Activated naive CD4-positive, alpha-beta T cell treated with anti-CD3 and anti-CD28 coated beads for 36 hours (primary cell): ENCODE measurements at places on chromosomes 7 and 10. TPM values are rescaled to one million over a fixed set of nuclear protein-coding genes. Genes with fewer than 3 reads are reported as not detected.

NPFFR1 gene
- not detected for total RNA-seq

FGL2 gene
- total RNA-seq, result not detected

ZNF398 gene
- total RNA-seq, result 4.3 TPM

- DNase-seq, result no peak
Measured at GRCh38 chr7:24910551-24911212, 69.3 kb downstream of the OSBPL3 start.

DNA sequence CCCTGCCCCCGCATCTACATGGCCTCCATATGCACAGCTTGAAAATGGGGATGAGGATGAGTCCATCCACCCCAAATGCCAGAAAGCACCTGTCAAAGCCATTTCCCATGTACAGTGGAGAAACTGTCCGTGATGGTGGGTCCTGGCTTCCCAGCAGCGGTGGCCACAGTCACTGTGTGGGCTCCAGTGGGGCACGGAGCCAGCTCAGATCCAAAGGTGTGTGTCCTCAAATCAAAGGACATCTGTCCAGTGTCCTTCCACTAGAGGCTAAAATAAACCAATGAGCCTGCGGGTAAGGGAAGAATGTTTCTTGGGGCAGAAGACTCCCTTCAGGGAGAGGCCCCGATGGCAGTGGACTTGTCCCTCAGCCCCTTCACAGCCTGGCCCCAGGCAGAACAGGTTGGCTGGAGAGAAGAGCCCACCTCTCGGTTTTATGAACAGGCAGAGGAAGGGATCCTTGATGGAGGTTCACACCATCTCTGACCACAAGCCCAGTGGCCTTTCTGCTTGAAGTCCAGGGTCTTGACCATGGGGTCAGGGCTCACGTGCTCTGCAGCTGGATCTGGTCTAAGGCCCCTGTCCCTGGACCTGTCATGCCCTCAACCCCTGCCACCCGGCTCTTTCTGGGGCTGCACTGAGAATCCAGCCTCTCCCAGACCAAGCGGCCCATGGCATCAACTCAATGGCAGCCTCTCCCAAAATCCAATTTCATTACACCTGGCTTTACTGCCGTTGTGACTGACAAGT is 106.9 kb downstream of the TCERG1L start:
- no peak for DNase-seq

DNA sequence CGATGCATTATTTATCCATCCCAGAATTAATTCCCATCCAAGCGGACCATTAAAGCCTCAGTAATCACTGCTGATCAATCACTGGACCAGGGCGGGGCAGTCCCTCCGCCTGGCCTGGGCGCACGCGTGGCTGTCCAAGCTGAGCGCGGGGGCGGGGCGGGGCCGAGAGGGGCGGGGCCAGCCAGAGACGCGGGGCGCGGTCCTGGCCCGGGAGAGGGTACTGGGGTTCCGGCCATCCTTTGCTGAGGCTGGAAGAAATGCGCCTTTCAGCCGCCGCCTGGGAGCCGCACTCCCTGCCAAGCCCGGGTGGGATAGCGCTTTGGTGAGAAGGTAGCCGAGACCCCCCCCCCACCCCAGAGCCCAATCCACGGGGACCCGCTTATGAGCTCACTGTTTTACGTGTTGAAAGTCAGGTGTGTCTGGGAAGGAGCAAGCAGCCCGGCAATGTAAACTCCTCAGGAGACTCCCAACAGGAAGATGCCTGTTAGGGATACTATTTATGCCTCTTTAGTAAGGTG is at the start of gene ARHGAP22:
TSS of gene ARHGAP22 (minus strand) at position 83 of the 518 bp plus-strand sequence. CDS start 277 bp downstream, outside the sequence.
- DNase-seq, result no peak
